ENCODE measurements at places on chromosomes 4 and X.

DNA sequence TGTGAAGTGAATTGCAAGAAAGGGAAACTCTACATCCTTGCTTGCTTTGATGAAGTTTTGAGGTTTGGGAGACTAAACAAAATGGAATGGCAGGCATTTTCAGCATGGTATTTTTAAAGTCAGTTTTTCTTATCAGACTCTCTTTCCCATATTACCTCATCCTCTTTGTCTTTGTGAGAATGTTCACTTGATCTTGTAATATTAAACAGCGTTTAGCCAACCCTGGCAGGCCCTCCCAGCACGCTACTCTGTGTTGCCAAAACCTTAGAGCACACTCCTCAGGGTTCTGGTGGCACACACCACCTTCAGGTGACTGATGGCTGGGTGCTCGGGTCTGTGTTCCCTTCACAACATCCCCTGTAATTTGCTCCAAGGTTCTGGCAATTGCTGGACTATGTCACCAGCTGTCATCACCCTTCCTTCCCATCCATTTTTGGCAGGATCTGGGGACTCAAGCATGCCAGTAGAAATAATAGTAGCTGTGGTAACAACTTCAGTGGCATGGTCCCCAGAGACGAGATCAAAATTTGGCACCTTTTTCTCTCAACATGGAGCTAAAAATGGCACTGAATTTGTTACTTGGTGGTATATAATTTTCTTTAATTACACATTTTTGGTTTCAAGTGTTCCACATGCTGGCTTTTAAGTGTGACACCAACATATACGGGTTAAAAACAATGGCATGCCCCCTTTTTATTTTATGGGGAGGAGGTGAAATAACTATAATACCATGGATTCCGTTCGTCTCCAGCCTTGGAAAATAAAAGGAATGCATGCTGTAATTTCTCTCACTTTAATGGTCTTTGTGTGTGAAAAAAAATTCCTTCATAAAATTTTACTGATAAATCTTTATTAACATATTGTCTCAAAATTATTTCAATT is 273.1 kb downstream of the DCTD start:
- no peak for DNase-seq

DNA sequence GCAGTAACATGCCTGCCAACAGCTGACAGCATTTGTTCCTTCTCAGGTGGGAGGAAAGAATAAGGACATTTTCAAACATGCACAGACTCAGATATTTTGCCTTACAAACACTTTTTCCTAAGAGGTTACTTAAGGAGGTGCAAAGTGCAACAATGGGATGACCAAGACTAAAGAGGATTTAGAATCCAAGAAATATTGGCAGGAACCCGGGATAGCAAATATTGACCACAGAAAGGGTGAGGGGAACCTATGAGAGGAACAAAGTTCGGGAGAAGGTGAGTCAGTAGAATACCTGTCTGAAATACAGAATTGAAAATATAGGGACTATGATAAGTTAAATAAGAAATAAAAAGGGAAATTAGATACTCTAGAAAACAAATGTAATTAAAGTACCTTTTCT is 321.9 kb upstream of the EMCN start:
- no peak for DNase-seq

DNA sequence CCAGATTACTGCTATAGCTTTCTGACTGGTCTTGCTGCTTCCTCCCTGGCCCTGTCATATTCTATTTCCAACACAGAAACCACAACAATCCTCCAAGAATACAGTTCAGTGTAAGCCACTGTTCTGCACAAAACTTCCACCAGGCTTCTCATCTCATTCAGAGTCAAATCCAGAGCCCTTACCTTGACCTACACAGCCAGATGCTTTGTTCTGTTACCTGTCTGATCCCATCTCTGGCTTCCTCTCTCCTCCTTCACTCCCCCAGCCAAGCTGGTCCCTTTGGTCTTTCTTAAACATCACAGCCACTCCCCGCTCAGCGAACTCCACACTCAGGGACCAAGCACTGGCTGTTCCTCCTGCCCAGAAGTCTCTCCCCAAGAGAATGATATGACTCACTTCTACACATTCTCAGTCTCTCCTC is 84.8 kb upstream of the BMP2K start:
- no peak for DNase-seq

- DNase-seq, result no peak
These were observed 2.1 kb upstream of the MTNR1A start for GRCh38 chr4:186557486-186557885.

GRCh38 chr4:107599841-107600240 is 120.2 kb downstream of the PAPSS1 start:
- no peak for DNase-seq

- no peak for DNase-seq
These were observed 17.8 kb upstream of the TDO2 start for GRCh38 chr4:155885666-155886065.

DNA sequence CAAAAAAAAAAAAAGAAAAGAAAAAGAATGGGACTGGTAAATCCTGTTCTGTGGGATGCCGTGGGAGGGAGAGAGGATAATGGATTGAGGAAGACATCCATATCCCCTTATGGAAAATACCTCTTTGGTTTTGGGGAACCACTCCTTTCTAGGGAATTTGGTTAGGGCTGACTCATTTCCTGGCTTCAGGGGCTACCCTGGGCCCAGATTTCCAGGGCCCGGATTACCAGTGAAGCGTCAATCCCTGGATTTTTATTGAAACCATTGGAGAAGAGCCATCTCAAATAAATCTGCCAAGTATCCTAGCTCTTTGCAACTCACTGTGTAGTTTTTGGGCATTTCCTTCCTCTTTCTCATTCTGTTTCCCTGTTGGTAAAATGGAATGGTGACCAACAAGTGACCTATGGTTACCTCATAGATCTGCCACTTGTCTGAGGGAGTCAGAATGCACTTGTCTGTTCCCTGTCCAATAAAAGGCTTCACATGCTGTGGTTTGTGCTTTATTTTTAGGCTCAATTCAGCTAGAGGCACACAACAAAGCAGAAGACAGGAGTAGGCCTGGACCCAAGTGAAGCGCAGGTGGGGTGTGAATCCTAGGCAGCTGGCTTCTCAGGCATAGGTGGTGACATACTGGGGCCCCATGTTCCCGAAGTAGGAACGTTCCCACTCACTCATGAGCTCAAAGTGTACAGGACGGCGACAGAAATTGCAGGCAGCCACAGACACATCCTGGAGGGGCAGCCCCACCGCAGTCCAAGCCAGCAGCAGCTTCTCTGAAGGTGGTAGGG is 8.6 kb downstream of the APEX2 start:
- DNase-seq, result no peak

DNA sequence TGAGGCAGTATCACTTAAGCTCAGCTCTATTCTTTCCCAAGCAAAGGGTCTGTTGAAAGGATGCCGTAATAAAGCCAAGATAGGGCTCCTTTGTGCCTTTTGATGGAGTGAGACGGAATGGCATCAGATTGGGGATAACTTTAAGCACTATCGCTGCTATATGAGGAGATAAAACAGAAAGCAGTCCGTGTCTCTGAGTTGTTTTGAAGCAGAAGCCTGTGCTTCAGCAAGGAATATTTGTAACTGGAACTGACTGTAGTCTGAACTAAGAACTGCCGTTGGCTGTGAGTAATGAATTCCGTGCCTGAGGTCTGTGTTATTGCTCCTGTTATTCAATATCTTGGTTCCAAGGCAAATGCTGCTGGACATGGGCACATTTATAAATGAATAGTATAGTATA is 297.4 kb downstream of the ANKRD50 start:
- no peak for DNase-seq

DNA sequence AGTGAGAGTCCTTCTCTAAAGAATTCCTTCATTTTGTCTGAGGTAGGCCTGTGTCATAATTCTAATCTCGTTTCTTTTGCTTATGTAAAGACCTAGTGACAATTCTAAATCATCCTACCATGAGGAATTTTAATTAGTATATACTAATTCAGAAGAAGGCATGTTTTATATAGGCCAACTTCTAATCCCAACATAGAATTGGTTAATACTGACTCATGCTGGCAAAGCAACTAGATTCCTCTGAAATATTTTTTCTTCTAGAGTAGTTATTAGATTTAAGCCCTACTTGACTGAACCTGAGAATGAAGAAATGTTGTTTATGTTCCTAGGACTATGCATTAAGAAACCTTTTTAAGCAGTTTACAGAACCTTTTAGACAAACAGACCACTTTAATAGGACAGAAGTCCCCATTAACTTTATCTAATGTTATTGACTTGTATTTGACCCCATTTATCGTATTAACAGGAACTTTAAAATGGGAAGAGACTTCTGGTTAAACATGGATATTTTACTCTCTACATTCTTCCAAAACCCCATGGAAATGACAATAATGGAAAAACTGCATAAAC is 56.1 kb upstream of the EIF1AX start:
- DNase-seq, result no peak

DNA sequence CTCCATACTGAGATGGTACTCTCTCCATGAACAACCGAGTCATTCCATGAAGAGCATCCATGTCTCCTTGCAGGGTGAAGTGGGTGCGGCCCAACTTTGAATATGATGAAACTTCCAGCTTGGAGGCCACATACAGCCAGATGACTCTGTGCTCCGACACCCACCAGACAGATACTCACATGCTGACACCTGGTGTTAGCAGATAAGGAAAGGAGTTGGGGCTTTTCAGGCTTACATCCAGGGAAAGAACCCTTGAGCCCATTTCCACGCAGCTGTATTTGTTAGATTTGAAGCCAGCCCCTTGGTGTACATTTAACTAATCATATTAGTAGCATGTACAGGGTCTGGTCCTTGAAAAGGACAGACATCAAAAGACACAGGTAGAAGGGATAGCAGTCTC is 62.1 kb upstream of the PRRG3 start:
- no peak for DNase-seq

GRCh38 chrX:39337451-39337850 is 536.2 kb downstream of the MID1IP1 start:
- no peak for DNase-seq

DNA sequence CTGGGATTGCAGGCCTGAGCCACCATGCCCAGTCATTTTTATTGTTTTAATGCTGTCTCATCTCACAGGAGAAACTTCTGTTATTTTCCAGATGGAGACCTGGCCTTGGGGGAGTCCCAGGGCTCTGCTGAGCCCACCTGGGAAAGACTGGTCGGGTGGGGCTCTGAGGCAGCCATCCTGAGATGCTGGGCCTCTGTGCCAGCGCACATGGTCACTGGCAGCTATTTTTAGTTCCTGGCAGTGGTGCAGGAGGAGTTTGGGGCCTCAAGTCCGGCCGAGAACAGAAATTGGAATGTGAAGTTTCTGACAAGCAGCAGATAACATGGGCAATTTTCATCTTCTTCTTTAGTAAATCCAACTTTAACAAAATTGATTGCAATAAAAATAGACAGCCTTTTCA is 44.5 kb downstream of the SORCS2 start:
- DNase-seq, result no peak

DNA sequence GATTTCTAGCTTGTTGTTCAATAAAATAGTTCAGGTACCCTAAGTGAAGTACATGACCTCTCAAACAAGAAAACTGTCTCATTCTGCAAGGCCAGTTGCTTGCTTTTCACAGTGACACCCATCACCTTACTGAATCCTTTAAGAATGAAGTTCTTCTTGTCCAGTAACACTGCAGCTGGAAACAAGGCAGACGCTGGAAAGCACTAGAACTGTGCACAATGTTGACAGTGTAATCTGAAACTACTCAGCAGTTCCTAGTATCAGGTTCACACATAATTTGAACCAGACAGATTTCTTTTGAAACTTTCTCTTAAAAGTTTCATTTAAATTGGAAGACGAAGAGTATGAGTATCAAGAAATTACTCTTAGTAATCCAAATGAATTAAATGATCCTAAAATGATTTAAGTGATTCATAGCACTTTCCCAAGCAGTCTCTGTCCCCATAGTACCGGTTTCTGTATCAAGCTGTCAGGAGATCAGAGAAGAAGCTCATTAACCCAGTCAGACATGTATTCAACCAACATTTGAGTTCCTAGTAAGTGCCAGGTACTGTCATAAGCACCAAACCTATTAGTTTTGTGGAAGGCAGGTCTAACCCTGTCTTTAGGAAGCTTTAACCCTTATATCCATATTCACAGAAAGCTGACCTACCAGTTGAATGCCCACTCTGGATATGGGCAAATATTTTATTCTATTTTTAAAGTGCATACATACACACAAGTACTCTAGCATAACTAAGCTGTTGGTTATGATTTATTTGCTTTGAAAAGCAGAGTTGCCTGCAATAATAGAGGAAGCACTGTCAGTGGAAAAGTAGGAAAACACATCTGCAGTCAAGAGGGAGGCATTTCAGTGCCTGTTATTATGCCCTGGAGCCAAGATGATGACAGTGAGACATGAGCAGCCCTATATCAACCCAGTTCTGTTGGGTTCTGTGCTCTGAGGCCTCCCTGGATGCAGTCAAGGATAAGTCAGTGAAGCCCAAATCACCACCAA is 63.6 kb downstream of the PALLD start:
- no peak for DNase-seq

DNA sequence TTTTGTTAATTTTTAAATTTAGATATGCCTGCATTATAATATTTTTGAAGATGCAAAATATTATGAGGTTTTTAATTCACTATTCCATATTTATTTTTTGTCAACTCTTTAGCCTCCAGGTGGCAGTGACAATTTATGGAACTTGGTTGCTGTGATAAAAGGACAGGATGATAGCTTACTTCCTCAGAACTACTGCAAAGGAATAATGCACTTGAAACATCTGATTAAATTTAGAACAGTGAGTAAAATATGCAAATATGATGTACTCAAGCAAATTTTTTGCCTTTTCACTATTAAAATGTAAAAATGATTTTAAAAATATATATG is 45.1 kb downstream of the SPATA4 start:
- DNase-seq, result no peak

- no peak for DNase-seq
These were observed 7.4 kb upstream of the RELL1 start for GRCh38 chr4:37693450-37694190.

GRCh38 chr4:116272336-116272735 is 813.0 kb downstream of the TRAM1L1 start:
- no peak for DNase-seq

DNA sequence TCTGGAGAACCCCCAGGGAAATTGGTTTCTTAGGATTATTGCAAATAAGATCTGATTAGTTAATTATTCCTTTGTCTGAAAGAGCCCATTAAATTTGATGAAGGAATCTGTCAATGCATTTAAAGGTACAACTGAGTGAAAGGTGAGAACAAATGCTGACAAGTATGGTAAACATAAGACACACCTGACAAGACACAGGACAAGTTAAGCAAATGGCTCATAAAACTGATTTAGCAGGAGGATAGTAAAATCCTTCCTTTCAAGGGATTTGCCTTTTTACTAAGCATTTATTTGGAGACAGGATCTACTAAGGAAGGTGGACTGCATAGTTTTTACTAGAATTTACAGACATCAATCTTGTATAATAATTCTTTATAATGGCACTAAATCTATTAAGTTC is 553.9 kb downstream of the SPRY1 start:
- DNase-seq, result no peak

GRCh38 chrX:2781698-2782097 is 29.9 kb downstream of the XG start:
- no peak for DNase-seq

DNA sequence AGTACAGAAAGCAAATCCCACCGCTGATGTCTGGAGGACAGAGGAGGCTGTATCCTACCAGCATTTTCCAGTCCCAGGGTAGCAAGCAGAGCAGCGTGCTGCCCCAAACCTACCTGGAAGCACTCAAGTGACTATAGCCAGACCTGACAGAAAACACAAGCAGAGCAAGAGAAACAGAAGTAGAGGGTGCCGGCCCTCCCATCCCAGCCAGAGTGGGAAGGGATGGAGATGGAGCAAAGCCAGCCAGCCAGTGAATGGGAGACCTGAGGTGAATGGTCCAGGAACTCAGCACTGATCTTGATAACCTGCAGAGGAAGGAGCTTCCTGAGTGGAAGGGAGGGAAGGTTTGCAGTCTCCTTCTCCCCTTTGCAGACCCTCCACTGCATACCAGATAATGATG is 185.2 kb downstream of the MAML3 start:
- no peak for DNase-seq
